ENCODE measurements at places on chromosomes 16 and 17. TPM values are rescaled to one million over a fixed set of nuclear protein-coding genes. Genes with fewer than 3 reads are reported as not detected.

Gene IGFBP4
- 81.0 TPM for total RNA-seq

Gene SRCAP
- 22.5 TPM for total RNA-seq

Gene CCL15
- total RNA-seq: not detected

Gene GCGR
- not detected for total RNA-seq

Gene TNFRSF13B
- not detected for total RNA-seq

Gene WSB1
- total RNA-seq: 44.7 TPM

Gene MEIOB
- total RNA-seq: not detected

Gene NUFIP2
- total RNA-seq: 27.0 TPM

All from right atrium auricular region (tissue), 2 donors.